ENCODE measurements at places on chromosomes 1 and 21.

DNA sequence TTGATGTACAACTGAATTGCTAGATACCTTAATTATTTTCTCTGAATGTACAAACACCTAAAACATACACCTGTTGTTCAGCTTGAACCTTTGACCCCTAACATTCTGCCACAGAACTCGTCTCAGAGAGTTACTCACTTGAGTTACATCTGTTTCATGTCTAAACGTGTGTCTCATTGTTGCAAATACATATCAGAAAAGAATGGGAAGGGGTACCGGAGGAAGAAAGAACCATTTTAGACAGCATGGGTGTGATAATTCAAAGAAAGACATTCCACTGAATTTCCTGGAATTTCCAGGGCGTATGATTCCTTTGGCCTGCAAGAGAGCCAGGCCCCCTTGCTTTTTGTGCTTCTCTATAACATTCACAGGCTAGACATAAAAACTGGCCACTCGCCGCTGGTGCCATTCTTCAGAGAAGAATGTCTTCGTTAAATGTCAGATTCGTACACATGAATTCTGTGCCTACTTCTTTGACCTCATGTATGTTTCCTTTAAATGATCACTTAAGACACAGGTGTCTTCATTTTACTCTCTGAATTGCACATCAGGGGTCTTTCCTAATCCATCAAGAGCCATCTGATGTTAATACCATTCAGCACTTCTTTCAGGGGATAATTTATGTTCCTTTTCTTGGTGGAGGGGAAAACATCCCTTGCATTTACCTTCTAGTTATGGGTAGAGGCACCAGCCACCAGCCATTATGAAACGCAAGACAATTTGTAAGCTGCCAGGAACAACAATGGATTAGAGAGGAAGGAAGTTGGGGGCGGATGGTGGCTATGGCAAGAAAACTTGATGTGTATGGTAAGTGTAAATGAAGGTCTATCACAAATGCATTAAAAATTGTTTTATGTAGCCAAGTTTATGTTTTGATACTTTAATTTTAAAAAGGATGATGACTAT, 12.7 kb downstream of the ATF3 start:
- no peak for DNase-seq

- DNase-seq, result no peak
Observed at GRCh38 chr1:232440325-232441035, 189.5 kb downstream of the SIPA1L2 start.

DNA sequence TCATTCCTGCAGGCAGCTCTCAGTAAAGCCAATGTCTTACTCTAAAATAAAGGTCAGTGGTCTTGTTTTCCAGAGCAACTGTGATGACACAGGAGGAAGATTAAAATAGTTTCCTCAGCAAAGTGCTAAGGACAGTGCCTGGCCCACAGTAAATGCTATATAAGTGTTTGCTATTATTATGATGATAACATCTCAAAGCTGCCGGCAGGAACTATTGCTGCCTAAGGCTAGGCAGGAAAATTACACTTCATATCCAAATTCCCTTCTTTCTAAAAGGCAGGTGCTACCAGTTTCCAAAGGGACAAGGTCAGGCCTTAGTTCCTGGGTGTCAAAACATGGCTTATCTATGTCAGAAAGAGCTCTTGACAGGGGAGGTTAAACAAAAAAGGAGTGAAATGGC, 401.3 kb downstream of the HHAT start:
- DNase-seq, result no peak

DNA sequence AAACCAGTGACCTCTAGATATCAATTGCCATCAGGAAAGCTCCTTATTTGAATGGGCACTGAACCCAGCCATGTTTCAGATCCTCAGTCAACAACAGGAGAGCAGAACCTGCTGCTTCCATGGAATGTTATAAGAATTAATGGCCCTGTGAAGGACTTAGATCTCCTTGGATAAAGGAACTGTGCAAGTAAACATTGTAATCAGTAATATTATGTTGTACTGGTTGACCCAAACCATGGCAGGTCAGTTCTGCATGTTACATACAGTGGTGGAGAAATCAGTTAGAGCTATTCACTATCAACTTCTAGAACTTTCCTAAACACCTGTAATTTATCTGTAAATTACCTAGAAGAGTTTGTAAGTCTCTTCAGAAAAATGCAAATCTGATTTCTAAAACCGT, 11.2 kb upstream of the CLDN8 start:
- no peak for DNase-seq

DNA sequence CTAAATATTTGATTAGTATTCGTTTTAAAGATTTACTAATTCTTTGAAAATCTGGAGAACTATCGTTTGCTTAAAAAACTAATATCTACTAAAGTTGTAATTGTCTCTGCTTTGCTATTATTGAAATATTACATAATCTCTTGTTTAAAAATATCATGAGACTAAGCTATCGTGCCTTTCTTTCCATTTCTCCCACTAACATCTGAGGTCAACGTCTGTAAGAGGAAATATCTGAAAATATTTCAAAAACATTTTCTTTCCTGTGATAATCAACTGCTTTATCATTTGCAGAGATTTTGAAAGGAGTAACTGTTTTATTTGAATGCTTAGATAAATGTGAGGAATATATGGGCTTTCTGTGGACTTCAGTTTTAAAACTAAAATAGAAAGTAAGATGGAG, 694.1 kb downstream of the USP25 start:
- no peak for DNase-seq

DNA sequence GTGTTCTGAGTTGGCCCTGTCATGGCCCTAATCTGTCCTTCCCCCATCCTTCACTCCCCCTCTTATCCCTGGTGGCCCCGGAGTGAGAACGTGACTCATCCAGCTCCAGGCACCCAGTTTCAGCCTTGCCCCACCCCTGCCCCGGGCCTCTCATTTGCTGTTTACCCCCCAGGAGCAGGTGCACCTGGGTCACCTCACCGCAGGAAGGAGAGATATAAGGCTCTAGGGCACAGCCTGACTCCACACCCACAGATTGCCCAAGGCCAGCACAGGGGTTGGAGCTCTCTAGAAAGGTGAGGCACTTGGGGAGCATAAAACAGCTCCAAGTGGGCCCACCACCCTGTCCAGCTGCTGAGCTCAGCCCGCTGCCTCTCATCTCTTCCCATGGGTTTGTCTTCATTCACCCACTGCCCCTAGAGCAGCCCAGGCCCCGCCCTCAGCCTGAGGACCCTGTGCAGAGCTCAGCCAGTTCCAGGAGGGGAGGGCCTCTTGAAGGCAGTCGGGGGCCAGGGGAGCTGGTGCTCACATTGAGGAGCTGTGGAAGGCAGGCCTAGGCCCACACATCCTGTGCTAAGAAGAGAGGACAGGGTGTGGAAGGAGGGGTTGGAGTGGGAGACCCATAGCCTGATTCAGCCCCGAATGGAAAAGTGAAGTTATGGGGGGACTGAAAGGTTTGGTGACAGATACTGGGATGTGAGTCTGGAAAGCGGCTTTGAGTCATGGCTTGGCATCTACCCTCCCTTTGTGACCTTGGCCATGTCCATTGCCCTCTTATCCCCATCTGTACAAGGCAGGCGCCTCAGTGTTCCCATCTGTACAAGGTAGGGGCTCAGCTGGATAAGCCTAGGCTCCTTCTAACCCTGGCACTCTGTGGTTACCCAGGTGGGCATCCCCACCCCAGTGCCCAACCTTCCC, 16.1 kb upstream of the GPR37L1 start:
- DNase-seq, result peak; percentile 13

- no peak for DNase-seq
Observed at GRCh38 chr1:151418081-151418480, 18.7 kb downstream of the PSMB4 start.

- no peak for DNase-seq
Observed at GRCh38 chr21:39847877-39848276, 19.4 kb upstream of the PCP4 start.

DNA sequence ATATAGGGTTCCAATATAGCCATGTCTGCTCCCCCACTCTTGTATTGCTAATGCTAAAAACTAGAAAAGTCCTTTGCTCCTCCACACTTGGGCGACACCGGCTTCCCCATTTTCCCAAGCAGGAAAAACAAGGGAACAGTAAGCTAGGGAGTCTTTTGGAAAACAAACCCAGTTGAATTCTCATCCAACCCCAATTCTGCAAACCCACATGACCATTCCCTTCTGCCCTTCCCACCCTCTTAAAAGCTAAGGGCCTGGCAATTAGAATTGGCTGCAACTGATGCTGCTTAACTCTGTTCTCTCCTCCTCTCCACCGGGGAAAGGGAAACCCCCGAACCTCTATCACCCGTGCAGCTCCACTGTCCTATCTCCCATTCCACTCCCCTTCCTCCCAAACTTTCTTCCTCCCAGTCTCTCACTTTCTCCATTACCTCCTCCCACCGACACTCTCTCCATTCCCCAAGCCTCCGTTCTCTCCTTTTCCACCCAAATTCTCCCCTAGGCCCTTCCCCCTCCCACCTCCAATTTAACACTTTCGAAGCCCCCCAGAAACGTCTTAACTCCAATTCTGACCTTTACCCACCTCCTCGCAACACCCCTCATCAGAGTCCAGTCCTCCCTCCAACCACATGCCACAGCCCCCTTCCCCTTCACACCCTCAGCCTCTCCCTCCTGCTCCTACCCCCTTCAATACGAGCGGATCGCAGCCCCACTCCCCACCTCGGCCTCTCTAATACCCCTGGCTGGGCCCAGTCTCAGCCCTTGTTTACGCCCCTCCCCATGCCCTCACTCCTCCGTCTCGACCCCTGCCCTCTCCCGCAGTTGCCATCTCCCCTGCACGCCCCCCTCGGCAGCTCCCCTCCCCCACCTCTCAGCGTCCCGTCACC, 701 bp downstream of the DEDD start:
- no peak for DNase-seq

- DNase-seq, result no peak
Observed at GRCh38 chr1:73947009-73947408, 251.0 kb downstream of the LRRIQ3 start.

DNA sequence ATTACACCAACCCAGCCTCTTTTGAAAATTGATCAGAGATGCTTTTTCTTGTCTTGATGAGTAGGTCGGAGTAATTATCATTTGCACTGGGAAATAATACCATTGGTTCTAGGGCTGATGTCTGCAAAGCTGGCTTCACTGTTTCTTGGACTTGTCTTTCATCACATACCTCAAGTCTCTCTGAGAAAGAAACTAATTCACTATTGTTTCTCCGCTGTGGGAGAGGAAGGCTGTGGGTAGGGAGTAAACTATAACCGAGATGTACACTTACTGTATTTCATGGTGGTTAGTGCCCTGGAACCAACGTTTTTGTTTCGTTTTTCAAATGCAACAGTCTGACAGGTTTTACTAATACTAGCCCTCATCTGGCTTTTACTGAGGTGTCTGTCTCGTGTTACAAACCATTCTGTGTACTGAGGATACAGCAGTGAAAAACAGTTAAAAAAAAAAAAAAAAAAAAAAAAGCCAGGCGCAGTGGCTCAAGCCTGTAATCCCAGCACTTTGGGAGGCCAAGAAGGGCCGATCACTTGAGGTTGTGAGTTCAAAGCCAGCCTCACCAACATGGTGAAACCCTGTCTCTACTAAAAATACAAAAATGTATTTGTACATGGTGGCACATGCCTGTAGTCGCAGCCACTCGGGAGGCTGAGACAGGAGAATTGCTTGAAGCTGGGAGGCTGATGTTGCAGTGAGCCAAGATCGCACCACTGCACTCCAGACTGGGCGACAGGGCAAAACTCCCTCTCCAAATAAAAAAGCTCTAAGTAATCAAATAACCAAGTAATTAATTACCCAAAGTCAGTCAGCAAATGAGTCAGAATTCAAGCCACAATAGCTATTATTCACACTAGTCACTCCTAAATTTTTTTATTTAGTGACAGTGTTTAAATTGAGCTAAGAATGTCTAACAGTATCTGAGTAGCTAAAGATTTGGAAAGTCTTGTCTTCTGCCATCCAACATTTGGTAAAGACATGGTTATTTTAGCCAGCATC, 23.3 kb downstream of the TOMM20 start:
- no peak for DNase-seq

- DNase-seq, result no peak
Observed at GRCh38 chr1:231844986-231845502, 218.5 kb downstream of the DISC1 start.

- DNase-seq, result no peak
Observed at GRCh38 chr21:40299451-40299850, 432.2 kb downstream of the PCP4 start.

GRCh38 chr1:25922971-25923552, 16.8 kb upstream of the STMN1 start:
- DNase-seq, result no peak

DNA sequence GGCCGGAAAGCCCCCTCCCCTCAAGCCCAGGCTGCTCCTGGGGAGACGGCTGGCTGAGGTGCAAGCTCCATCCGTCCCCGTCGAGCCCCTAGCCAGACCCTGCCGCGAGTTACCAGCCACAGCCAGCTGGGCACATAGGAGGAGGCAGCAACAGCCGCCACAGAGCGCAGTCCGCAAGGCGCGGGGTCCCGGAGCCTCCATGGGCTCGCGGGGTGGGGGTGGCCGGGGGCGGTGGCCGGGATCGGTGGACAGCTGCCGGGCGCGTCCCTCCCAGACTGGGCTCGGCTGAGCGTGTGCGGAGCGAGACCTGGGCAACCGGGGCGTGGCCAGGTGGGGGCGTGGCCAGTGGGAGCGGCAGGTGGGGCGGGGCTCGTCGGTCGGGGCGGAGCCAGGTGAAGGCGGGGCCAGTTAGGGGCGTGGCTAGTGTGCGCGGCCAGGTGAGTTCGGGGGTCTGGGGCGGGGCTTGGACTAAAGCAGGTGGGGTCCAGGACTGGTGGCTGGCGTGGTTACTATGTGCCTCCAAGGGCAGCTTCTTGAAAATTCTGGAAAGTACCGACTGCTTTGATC, at the start of gene CD164L2:
CD164L2 (minus strand) TSS at position 295 of the 567 bp plus-strand sequence; CDS start at position 201, 94 bp downstream.
- DNase-seq, result no peak

DNA sequence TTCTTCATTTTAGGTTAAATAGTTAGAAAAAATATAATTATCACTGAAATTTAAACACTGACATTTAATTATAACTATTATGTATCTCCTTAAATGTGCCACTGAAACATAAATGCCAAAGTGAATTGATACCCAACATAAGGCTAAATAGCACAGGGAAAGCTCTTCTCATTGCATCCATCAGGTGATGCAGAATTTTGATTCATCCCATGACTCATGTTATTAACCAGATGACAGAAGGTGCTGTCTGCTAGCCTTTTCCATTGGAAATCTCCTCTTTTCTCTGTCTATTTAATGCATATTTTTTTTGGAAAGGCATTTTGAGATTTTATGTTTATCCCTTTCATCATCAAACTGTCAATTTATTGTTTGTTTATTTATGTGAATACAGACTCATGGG, 136.8 kb downstream of the KCNK2 start:
- no peak for DNase-seq

DNA sequence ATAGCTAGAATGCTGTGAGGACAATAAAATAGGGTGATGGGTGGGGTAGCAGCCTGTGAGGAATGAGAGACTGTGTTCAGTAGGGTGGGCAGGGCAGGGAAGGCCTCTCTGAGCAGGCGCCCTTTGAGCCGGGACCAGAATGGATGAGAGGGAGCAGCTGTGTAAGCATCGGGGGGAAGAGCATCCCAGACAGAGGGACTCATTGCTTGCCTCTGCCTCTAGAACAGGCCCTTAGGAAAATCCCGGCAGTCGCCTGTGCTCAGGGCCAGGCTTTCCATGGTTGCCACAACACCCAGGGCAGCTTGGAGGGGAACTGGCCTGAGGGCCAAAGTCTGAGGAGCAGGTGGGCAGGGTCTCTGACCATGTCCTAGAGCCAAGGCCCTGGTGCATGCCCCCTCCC, 774 bp downstream of the SLC2A7 start:
- DNase-seq, result no peak
